KBM-7 (cell line): ENCODE measurements at places on chromosomes 1 and 21.

GRCh38 chr1:34612091-34612827 is 142.6 kb upstream of the GJB5 start:
- DNase-seq, result no peak

GRCh38 chr1:34364376-34364775 is 187.7 kb downstream of the C1orf94 start:
- no peak for DNase-seq

DNA sequence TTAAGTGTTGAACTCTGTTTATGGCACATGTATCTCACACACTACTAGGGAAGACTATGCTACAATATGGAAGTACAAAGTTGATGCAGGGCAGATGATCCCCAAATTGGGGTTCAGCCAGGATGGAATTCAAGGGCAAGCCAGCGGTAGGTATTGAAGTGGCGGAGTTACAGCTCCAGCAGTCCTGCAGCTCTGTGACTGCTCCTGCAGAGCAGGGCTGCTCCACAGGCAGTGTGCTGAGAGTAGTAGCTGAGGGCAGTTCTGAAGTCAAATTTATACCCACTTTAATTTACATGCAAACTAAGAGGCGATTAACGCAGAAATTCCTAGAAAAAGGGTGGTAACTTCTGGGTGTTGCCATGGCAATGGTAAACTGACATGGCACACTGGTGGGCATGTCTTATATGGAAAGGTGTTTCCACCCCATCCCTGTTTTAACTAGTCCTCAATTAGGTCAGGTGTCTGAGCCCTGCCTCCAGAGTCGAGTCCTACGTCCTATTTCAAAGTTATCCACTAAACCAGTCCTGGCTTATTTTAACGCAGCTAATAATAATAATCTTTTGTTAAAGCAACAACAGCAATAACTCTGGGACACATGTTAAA is 20.6 kb upstream of the CENPF start:
- no peak for DNase-seq

- no peak for DNase-seq
Observed at GRCh38 chr1:110340207-110340468, 961 bp downstream of the RBM15 start.

DNA sequence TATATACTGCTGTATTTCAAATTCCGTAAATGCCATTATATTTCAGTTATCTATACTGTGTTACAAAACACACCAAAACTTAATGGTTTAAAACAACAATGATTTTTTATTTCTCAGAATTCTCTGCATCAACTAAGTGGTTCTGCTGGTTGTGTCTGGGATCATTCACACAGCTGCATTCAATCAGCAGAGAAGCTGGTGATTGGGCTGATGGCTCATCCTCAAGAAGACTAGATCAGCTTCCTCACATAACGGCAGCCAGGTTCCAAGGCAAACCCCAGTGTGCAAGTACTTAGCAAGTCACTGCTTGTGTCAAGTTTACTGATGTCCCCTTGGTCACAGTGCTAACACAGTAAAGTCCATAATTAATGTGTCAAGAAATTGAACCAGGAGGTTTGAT is 86.3 kb upstream of the VANGL1 start:
- no peak for DNase-seq

DNA sequence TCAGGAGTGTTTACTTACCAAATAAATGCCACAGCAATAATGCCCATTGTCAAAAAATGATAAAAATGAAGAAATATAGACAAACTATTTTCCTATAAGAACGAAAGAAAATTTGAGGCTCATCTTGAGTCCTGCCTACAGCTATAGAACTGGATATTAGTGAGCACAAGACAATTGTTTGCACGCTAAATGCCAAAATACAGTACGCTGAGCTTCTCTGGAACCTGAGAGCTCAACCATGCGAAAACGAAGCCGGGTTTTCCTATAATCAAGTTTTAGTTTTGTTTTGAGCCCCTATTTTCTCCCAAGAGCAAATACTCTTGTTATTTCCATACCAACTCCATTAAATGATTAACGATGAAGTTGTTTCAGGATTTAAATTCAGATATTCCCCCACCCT is 42.0 kb upstream of the CCSAP start:
- DNase-seq, result no peak

GRCh38 chr21:31143036-31143435 is 104.8 kb upstream of the KRTAP19-8 start:
- no peak for DNase-seq
